Psoas muscle (tissue), 8 donors: ENCODE measurements at places on chromosomes 1 and 21. TPM values are rescaled to one million over a fixed set of nuclear protein-coding genes. Genes with fewer than 3 reads are reported as not detected.

DNA sequence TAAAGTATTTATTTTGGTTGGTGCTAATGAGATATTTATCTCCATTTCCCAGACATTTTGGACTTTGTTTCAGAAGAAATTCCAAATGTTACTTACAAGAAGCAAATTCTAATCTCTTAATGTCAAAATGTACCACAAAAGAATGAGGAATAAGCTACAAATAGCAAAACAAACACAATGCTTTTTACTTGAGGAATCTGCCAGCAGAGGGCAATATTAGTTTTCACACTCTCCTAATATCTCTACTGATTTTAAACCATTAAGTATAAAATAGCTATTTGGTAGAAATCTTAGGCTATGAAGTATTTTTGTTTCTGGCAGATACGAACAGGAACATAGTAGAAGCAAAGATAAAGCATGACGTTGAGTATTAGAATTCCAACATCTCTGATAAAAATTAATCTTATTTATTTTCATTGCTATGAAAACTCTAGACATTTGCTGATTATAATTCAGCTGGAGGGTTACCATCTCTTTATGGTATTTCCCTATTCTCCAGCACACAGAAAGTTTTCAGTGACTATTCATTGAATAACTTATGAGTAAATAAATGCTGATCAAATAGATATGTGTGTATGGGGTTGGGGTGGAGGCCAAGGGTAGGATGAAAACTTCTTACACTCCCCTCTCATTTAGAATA, 13.4 kb upstream of the HMCN1 start:
- DNase-seq: no peak

RBP7 gene
- 10.4 TPM for polyA plus RNA-seq

GRCh38 chr1:61083013-61083806, 849 bp downstream of the NFIA start:
- peak; percentile 70 for DNase-seq

DNA sequence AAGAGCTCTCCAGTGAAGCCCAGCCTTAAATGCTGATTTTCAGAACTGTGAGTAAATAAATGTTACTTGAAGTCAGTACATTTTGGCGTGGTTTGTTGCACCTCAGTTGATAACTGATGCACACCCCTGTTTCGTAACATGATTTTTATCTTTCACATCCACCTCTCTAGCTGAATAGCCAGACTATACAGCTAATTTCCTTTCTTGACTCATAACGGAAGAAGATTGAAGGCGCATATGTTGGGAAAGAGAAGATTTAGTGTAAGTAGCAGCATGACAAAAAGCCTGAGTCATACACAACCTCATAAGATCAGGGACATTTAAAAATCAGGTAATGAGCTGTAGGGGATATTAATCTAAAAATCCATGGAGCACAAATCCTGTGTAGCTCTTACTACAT, 716.2 kb upstream of the ZP4 start:
- DNase-seq: no peak

DNA sequence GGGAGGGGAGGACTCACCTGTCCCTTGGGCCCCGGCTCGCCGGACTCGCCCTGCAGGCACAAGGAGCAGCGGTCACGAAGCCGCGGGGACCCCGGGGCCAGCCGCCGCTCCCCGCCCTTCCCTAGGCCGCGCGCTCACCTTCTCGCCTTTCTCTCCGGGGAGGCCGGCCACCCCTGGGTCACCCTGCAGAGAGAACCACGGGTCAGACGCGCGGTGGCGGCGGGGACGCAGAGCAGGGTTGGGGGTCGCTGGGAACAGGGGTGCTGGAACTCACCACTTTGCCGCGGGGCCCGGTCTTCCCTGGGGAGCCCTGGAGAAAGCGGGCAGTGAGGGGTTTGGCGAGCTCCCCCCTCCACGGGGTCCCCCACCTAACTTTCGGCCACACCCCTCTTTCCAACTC, 13.3 kb downstream of the COL9A2 start:
- DNase-seq: no peak

IRF6 gene
- 0.26 TPM for polyA plus RNA-seq

- peak; percentile 47 for DNase-seq
Measured at GRCh38 chr1:228360533-228361313, 45.9 kb downstream of the TRIM11 start.

DNA sequence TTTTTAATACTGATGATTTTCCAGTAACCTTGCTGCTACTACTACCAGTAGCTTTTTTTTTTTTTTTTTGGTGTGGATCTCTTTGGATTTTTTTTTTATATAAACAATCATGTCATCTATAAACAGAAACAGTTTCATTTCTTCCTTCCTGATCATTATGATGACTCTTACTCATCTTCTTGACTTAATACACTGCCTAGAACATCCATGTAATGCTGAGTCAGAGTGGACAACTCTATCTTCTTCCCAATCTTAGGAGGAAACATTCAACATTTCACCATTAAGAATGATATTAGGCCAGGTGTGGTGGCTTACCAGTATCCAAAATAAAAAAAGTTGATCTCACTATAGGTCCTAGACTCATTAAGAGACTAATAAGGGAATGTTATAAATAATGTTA, 69.1 kb downstream of the RUSC1 start:
- no peak for DNase-seq

DNA sequence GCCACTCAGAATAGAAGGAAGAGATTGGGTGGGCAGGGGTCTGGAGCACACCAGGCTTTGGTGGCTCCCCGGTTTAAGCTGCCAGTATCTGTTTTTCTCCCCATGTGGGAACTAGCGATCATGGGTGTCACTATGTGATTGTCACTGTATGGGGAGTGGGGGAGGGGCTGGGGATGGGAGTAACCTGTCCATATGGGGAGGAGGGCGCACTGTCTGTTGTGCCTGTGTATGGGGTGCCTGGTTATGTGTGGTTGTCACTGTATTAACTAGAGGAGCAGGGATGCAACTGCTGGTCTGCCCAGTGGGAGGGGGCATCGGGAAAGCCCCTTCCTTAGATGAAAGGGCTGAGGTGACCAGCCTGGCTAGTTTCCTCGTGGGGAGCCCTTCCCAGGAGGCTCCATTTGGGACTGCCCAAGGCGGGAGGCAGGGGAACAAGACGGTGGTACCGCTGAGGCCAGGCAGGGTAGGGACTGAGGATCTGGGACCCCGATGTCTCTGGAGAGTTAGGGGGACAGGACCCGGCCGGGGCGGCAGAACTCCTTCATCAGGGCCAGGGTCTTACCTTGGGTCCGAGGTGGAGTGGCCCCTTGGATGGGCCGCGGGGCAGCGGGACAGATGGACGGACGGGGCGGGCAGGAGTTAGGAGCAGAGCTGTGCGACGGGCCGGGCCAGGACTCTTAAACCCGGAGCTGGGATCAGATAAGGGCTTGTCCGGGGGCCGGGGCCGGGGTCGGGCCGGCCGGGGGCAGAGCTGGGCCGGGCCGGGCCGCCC, at the start of gene KCNJ10:
TSS of gene KCNJ10 (minus strand) at position 701 of the 772 bp plus-strand sequence. CDS start 27,628 bp downstream, outside the sequence.
- no peak for DNase-seq

- DNase-seq: peak; percentile 31
Measured at GRCh38 chr21:44427241-44428120, 27.8 kb upstream of the LRRC3 start.
